NCI-H2081 treated with DMSO at 0.1 percent for 48 hours (cell line): ENCODE measurements at places on chromosomes 16 and 17.

DNA sequence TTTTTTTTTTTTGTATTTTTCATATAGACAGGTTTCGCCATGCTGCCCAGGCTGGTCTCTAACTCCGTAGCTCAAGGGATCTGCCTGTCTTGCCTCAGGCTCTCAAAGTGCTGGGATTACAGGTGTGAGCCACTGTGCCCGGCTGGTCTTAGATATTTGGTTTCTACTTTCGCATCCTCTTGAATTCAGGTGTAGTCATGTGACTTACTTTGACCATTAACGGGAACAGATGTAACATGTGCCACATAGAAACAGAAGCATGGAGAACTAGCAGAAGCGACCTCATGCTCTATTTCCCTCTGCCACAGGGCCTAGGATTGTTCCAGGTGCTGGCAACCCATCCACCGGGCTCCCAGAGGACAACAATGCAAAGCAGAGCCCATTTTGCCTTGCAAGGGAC is 166.6 kb downstream of the CYLD start:
- DNase-seq, result no peak

GRCh38 chr17:41322094-41322902 is 6.8 kb upstream of the KRTAP17-1 start:
- DNase-seq, result peak; percentile 26

DNA sequence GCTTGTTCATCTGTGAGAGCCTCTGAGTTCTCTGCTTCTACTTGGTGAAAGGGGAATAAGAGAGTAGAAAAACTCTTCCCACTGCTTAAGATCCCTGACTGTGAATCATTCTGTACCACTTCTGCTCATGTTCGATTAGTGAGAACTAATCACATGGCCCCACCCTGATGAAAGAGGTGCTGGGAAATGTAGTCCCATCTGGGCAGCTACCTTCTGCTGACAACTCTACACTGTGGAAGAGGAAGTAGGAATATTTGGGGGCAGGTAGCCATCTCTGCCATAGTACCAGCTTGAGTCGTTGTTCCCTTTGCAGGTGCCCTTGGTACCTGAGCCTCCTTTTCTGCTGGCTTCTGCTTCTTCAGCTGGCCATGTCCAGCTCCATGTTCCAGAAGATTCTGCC is 29.9 kb downstream of the NKD1 start:
- DNase-seq, result no peak

GRCh38 chr16:48497932-48498768 is 111.8 kb downstream of the N4BP1 start:
- DNase-seq, result no peak

- DNase-seq, result no peak
These were observed 16.5 kb downstream of the GPT2 start for GRCh38 chr16:46900455-46901235.
